ENCODE measurements at places on chromosomes 2 and 18.

- no peak for DNase-seq
These were observed 44.0 kb downstream of the STEAP3 start for GRCh38 chr2:119267604-119268003.

DNA sequence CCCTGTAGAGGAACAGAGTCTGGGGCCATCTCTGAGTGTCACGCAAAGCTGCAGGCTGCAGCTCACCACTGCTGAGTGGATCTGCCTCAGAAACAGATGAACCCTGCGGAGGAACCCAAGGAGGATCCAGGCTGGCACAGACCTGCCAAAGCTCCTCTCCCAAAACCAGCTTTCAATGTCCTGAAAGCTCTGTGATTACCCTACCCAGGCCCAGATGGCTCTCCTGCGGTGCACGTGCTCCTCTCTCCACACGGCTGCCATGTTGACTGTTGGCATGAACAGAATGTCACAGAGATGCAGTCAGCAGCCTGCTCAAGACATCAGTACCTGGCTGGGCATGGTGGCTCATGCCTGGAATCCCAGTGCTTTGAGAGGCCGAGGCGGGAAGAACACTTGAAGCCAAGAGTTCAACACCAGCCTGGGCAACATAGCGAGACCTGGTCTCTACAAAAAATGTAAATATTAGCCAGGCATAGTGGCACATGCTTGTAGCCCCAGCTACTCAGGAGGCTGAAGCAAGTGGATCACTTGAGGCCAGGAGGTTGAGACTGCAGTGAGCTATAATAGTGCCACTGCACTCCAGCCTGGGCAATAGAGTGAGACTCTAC lies 216.8 kb downstream of the MGAT5 start:
- DNase-seq: no peak

GRCh38 chr2:76870581-76870980 lies 651.6 kb downstream of the LRRTM4 start:
- no peak for DNase-seq

DNA sequence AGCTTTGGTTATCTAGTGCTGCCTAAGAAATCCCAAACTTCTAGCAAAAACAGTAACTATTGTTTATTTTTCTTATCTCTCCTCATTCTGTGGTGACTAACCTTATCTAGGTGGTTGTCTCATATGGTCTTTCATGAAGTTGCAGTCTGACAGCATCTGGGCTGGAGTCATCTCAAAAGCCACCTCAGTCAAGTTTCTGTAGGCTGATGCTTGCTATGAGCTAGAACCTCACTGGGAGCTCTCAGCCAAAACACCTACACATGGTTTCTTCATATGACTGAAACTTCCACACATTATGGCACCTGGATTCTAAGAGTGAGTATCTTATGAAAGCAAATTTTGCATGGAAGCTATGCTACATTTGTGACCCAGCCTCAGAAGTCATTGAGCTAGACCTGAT lies 596.4 kb upstream of the VRK2 start:
- DNase-seq: no peak

- no peak for DNase-seq
These were observed 529.8 kb upstream of the CNTNAP5 start for GRCh38 chr2:123495241-123495640.
